ENCODE measurements at places on chromosomes 13 and 19. TPM values are rescaled to one million over a fixed set of nuclear protein-coding genes. Genes with fewer than 3 reads are reported as not detected.
A peak's percentile ranks its signal among the peaks of the same experiment; 100 is the strongest.

DNA sequence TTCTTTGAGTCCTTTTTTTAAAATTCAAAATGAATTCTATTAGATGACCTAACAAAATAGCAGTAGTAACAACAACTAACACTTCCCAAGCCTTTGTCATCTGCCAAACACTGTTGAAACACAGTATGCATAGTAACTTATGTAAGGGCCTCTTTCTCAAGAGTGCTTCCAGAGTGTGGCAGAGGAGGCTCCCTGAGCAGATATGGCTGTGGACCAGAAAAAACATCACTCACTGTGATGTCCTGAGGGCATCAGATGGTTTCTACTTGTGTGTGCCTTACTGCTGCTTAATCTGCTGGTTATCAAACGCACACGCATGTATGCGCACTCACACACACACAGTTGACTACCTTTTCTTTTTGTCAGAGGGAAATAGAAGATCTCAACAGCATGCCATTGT, 110.8 kb downstream of the DLEU7 start:
- no peak for DNase-seq

- no peak for DNase-seq
Observed at GRCh38 chr13:26618726-26619125, 61.2 kb downstream of the WASF3 start.

- no peak for DNase-seq
Observed at GRCh38 chr19:17489392-17490030, 19.2 kb downstream of the SLC27A1 start.

DNA sequence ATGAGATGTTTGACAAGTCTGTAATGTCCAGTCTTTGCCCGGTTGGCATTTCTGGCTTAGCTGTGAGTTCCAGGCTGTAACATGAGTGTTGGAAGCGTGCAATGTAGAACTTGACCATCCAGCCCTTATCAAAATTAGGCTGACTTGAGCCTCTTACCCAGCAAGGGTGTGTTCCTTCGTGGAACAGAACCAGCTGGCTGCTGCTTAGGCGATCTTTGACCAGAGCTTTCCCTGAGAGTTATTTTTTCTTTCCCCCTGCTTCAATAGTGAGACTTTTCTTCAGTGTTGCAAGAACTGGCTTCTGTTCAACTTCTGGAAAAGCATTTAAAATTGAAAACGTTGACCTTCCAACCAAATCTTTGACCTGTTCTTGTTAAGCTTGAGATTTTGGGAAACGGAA, 6.5 kb downstream of the TNFSF13B start:
- DNase-seq = peak; percentile 62

DNA sequence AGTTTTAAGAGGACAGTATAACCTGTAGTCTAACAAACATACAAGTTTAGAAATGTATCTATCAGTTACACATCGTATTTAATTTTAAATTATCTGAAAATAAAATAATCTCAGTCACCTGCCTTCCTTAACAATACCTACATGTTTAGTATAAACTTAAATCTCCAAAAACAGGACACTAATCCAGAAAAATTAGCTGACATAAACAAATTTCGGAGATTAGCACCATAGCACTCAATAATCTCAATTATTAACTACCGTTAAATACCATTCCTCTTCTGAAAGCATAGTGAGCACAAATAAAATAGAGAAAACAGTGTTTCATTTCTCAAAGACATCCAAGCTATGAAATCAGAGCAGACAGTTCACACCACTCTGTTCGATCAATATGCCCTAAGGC, 13.2 kb downstream of the MED4 start:
- no peak for DNase-seq

GRCh38 chr19:5894704-5895349, 8.8 kb downstream of the NDUFA11 start:
- DNase-seq = no peak

The ZNF723 gene
- total RNA-seq = not detected

GRCh38 chr13:25018729-25019115, 77.2 kb upstream of the PABPC3 start:
- no peak for DNase-seq

DNA sequence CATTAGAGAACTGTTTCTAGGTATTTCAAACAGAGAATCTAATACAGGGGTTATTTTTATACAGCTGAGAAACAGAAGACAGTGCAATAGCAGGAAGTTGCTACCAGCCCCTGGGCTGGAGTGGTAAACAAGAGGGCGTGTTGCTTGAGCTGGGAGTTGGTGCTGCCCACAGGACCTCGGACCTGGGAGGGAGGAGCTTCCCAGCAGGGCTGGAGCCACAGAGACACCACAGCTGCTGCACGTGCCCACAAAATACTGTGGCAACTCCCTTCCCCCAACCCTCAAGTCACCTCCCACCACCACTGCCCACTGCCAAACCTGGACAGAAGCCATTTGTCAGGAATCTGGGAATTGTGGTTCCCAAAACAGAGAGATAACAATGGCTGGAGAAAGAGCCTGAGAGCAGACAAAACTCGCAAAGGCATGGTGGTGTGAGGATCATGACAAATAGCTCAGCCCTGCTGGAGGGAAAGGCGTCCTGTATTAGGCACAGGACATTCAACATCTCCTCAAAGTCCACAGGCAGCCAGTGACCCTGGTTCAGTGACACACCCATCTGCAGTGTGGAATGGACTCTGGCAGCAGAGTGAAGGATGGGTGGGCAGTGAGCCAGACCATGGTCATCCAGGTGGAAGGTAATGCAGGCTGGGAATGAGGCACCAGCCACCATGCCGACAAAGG, 57.2 kb downstream of the SPATA13 start:
- DNase-seq = no peak

DNA sequence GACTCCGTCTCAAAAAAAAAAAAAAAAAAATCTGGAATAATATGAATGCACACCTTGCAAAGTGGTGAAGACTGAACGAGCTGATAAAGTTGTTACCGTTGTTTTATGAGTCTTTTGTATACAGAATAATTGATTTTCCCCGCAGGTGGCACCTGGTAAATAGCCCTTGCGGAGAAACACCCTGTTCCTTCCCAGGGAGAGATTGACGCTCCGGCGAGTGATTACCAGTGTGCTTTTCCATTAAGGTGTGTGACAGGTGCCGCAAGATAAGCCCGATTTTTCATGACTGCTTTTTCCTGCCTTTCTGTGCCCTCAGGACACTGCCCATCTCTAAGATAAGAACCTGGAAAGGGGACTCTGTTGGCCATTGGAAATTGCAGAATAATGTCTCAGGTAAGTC, 943 bp downstream of the ZNF302 start:
- no peak for DNase-seq

DNA sequence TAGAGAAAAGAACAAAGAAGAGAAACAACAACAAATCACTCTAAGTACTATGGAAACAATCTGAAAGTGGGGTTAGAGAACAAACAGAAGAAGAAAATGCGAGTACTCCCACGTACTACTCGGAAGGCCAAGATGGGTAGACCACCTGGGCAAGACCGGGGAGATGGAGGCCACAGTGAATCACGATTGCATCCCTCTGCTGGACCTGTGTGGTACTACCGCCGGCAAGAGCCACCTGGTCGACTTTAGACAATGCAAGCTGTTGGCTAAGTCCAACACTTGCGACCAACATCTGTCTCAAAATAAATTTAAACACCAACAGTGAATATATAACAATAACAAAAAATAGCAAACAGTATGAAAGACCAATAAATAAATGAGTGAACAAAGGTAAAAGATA, 45.5 kb upstream of the ZNF91 start:
- no peak for DNase-seq

- DNase-seq = no peak
Observed at GRCh38 chr13:33078263-33078662, 62.0 kb downstream of the KL start.

- no peak for DNase-seq
Observed at GRCh38 chr13:78606471-78607408, 3.4 kb upstream of the POU4F1 start.

DNA sequence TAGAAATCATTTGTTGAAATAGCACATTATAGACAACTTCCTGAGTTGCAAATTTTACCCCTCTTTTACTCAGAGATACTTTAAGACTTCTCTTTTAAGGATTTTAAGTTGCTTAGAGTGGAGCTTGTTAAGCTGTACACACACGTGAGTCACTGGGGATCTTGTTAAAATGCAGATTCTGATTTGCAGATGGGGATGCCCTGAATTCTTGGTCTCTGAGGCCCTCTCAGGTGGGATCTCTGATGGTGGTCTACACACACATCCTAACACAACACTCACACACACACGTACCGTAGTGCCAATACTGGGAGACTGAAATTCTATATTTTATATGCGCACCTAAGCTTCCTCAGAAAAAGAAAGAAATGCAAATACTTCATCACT, 788.3 kb downstream of the UQCRFS1 start:
- no peak for DNase-seq

DNA sequence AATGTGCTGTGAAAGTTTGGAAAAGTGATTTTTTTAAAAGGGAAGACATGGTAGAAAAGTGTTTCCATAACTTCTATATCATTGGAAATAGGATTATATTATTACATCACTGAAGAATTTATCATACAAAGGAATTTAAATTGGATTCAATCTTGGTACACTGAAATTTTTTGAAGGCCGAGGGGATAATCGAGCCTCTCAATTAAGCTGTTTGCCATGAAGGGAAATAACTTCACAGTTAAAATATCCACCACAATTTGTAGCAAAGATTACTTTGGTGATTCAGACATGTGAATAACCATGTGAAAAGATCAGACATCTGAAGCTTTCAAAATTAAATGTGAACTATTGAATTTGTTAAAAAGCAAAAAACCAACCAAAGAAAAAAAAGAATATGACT, 215.3 kb downstream of the KLF5 start:
- DNase-seq = no peak

DNA sequence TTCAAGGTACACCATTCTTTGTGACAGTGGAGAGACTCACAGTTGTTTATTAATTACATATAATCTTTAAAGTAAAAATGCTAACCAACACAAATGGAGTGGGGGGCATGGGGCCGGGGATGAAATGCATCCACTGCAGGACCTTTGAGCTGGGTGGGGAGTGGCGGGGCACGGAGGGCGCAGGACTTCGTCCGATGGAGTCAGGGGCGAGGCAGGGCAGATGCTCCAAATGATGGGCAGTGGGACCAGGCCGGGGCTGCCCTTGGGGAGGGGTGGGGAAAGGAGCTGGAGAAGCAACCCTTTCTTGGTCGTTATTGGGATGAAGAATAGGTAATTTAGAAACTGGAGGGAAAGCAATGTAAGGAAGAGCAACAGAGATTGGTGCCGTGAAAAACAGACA, 220.0 kb downstream of the TEX29 start:
- DNase-seq = no peak

GRCh38 chr13:21104199-21105019, 43.0 kb upstream of the LATS2 start:
- no peak for DNase-seq

The ZIC2 gene
- not detected for total RNA-seq

The ZNF563 gene
- 6.6 TPM for total RNA-seq

- DNase-seq = no peak
Observed at GRCh38 chr19:51664131-51664530, 17.5 kb upstream of the SIGLEC14 start.

DNA sequence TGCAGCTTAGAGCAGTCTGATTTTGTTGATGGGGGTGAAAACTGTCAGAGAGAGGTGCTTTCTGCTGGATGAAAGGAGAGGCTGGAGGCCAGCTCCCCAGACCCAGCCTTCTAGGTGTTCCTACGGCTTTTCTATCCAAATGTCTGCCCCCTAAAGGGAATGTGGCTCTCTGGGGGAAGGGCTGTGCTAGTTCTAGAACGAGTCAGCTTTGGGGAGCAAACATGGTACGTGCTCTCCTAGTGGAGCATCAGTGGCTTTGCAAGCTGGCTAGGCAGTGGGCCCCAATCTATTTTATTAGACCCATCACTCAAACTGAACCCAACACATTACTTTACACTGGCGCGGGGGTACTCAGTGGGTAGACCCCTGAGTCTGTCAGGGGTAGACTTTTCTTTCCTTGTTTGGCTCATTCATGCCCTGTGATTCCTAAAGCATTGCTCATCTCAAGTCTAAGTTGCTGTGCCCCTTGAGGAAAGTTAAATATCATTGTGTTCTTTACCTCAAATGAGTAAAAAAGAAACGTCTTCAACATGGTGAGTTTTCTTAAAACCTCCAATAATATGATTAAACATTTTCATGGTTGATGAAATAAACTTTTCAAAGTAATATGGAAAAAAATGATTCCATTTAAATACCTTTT, 254.9 kb downstream of the DLEU7 start:
- no peak for DNase-seq

DNA sequence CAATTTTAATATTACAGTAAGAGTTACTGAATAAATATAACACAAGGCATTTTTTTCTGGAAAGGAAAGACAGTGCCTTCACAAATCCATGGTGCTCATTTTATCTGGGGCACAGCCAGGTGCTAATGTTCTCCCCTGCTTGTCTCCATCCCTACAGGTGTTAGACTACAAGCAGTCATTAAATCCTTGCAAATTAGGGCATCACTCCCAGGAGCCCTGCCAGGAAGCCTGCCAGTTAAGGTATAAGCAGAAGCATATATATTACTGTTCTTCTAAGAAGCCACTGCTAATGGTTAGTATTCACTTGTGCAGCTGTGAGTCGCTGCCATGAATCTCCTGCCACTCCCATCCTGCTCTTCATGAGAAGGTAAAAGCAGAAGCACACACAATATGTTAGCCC, 149.7 kb downstream of the OXGR1 start:
- no peak for DNase-seq

DNA sequence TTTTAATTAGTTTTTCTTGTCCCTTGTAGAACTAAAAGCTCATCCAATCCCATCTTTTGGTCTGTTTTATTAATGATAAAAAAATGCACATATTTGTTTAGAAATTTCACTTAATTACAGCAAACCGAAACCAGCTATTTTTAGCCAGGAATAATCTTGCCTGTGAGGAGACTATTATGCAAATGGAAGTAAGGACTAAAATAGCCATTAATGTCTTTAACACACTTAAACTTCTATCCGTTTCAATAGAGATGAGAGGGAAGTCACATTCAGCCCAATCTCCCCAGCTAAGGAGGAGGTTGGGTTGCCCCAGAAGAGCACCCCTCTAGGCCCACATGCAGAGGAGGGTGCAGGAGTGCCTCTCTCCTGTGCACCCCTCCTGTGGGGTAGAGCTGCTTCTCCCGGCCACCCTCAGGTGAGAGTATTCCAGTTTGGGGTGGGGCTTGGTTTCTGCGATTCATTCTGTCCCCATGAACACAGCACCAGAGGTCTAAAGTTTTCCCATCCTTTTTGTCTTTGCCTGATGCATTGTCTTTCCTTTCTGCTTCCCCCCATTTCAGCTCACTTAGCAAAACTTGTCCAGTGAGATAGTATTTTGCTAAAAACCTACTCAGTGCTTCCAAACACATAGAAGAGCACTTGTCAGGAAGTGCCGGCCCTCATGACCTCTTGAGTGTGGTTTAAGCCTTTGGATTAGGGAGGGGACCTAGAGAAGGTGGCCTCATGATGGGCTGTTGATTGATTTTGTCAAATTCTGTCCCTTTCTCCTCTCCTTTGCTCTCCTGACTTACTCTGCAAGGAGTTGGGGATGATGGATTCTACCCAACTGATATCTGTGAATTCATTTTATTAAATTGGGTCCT, 28.2 kb downstream of the FGF9 start:
- no peak for DNase-seq

DNA sequence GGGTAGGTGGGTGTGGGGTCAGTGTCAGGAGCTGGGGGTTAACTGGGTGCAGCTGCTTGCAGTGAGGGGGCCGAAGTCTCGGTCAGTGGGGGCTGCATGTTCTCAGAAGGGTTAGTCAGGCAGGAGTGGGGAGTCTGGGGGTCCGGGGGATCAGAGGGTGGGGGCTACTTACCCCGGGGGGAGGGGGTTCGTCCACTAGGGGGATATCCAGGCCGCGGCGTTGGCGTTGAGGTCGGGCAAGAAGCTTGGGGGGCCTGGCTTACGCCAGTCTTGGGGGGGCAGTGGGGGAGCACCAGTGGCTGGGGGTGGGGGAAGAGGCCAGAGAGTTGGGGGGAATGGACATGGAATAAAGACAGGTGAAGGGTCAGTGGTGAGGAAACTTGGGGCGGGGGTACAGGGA, 9.1 kb downstream of the KCNC3 start:
- DNase-seq = no peak

The DOCK6 gene
- total RNA-seq = 20.2 TPM
